ENCODE measurements at places on chromosomes 2 and 18. TPM values are rescaled to one million over a fixed set of nuclear protein-coding genes. Genes with fewer than 3 reads are reported as not detected.

Gene OTOS
- 1.2 TPM for total RNA-seq

Gene ATG4B
- 67.6 TPM for total RNA-seq

Gene RBKS
- total RNA-seq: 2.5 TPM

Gene C2orf66
- 0.17 TPM for total RNA-seq

Gene CAB39
- 86.4 TPM for total RNA-seq

Gene RIT2
- total RNA-seq: not detected

Gene GPBAR1
- not detected for total RNA-seq

Gene CDH20
- total RNA-seq: not detected

Gene GNAL
- 0.15 TPM for total RNA-seq

Gene POLR1A
- total RNA-seq: 18.5 TPM

Gene GPR45
- not detected for total RNA-seq

Gene TRABD2A
- 17.5 TPM for total RNA-seq

Gene DNAH6
- total RNA-seq: 0.58 TPM

Gene IL1F10
- not detected for total RNA-seq

Gene TOGARAM2
- 0.17 TPM for total RNA-seq

Gene SYT4
- not detected for total RNA-seq

Gene CDK5R2
- under 0.01 TPM for total RNA-seq

Gene ZNF2
- total RNA-seq: 13.1 TPM

Gene SEC11C
- 15.0 TPM for total RNA-seq

Gene SERPINB10
- not detected for total RNA-seq

Gene SLC9A4
- not detected for total RNA-seq

Gene SULT1C4
- total RNA-seq: not detected

Gene DHRS9
- total RNA-seq: not detected

Gene ST6GAL2
- total RNA-seq: under 0.01 TPM

Gene RMC1
- 30.1 TPM for total RNA-seq

Gene INHBB
- not detected for total RNA-seq

Gene TMEM198
- total RNA-seq: 2.3 TPM

Gene HOXD8
- total RNA-seq: 0.44 TPM

Gene FAM124B
- total RNA-seq: 0.44 TPM

Gene RPL37A
- total RNA-seq: 1,333 TPM

Gene COX5B
- total RNA-seq: 327 TPM

Gene NOSTRIN
- total RNA-seq: 0.33 TPM

Gene OTOF
- not detected for total RNA-seq

Gene CCDC74B
- 4.8 TPM for total RNA-seq

Gene DLGAP1
- 3.1 TPM for total RNA-seq

Gene B4GALT6
- total RNA-seq: 6.0 TPM

Gene DYNAP
- total RNA-seq: not detected

Gene CAPN14
- total RNA-seq: 0.33 TPM

Gene CACNB4
- total RNA-seq: 1.2 TPM

Gene TUBB8B
- total RNA-seq: not detected

Gene APOB
- under 0.01 TPM for total RNA-seq

Gene IL37
- not detected for total RNA-seq

Gene FBXO41
- 3.1 TPM for total RNA-seq

Gene RTP5
- not detected for total RNA-seq

Gene L3MBTL4
- not detected for total RNA-seq

Gene SCN9A
- total RNA-seq: 40.9 TPM
